Neural progenitor cell (in vitro differentiated cells): ENCODE measurements at places on chromosomes 2 and 18. TPM values are rescaled to one million over a fixed set of nuclear protein-coding genes. Genes with fewer than 3 reads are reported as not detected.

The CCDC85A gene
- 0.34 and 0.43 TPM in 2 replicates for total RNA-seq

The IL36A gene
- total RNA-seq, result not detected in 2 replicates

DNA sequence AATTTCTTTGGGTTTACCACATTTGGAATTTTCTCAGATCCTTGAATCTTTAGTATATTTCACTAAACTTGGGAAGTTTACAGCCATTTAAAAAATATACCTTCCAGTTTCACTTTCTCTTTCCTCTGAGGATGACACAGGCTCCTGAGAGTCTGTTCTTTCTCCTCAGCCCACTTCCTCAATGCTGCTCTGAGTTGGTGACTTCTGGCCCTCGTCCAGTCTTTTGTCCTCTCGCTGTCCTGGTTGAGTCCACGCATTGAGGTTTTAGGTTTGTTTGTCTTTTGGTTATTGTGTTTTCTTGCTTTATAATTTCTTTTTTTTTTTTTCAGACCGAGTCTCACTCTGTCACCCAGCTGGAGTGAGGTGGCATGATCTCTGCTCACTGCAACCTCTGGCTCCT, 40.7 kb upstream of the GALR1 start:
- H3K27me3 ChIP-seq, result no peaks in the 10 kb centered on the region
- H3K27ac ChIP-seq, result no peak overlapping the region
- DNase-seq, result no peak
- H3K36me3 ChIP-seq, result no peaks in the 10 kb centered on the region

GRCh38 chr2:216856406-216857065, 3.3 kb downstream of the TNP1 start:
- no peak overlapping the region for H3K4me3 ChIP-seq
- DNase-seq, result peak; percentile 47
- H3K27ac ChIP-seq, result no peak overlapping the region
- peaks cover 39% of the 10 kb centered on the region for H3K4me1 ChIP-seq

GRCh38 chr2:181371782-181372645, 85.2 kb upstream of the ITGA4 start:
- H3K4me3 ChIP-seq, result no peak overlapping the region
- H3K4me1 ChIP-seq, result peaks cover 6% of the 10 kb centered on the region
- no peak for DNase-seq
- no peak overlapping the region for H3K27ac ChIP-seq
- no peaks in the 10 kb centered on the region for H3K36me3 ChIP-seq

DNA sequence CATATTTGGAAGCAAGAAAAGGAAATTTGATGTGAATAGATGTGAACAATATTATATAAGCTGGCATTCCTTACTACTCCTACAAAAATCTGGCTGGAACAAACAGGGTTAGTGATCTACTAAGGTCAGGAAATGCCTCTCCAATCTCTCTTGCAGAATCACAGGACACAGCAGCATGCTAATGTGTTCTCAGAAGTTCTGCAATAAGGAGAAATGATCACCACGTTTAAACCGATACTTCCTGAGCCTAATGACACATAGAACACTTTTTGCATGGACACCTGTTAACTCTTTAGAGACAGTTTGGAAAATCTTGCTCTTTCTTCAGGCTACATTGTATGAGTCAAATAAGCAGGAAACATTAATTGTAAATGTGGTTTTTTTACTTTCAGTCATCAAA, 89.6 kb upstream of the MAP3K20 start:
- H3K36me3 ChIP-seq, result no peaks in the 10 kb centered on the region
- H3K27me3 ChIP-seq, result no peaks in the 10 kb centered on the region
- no peak for DNase-seq
- no peaks in the 10 kb centered on the region for H3K4me1 ChIP-seq
- no peak overlapping the region for H3K27ac ChIP-seq

DNA sequence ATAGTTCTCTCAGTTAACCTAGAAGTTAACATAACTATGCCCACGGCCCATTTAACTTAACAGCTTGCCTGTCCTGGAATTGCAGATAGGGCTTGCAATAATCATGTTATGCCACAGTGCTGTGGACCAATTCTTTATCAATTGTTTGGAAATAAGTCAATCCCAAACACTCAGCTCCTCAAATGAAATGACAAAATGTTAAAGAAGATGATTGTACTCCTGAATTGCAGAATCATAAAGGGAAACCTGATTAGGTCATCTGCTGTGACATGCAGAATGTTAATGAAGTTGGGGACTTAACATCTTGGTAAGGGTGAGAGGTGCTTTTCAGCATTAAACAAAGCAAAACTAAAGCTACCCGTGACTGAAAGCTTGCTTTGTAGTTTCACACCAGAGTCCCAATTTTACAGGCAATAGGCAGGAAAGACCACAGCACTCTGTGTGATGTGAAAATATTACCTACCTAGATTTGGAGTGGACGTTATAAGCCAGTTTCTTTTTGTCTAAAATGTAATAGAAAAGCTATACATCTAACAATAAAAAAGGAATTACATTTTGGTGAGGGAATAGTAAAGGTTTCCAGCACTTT, 364.0 kb downstream of the GPD2 start:
- H3K4me1 ChIP-seq, result peaks cover 44% of the 10 kb centered on the region
- no peaks in the 10 kb centered on the region for H3K36me3 ChIP-seq
- H3K4me3 ChIP-seq, result no peak overlapping the region
- peak; percentile 44 for DNase-seq
- H3K27me3 ChIP-seq, result no peaks in the 10 kb centered on the region
- H3K27ac ChIP-seq, result no peak overlapping the region

DNA sequence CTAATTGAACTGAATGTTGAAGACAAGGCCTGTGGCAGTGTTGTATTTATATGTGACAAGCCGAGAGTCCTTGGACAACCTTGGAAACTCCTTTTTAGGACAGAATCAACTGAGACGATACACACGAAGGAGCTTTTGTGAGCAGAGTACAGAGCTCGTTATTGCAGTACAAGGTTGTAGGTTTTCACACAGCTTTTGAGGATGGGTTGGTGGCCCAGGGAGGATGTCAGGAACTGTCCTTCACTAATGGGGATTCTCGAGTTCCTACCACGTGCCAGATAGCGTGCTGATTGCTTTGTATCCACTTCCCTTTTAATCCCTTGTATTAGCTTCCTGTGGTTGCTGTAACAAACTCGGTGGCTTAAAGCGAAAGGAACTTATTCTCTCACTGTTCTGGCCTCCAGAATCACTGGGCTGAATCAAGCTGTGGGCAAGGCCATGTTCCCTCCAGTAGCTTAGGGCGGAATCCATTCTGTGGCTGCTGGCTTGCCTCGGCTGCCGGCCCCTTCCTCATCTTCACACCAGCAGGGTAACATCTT, 20.2 kb downstream of the INPP4A start:
- no peak for DNase-seq
- peaks cover 5% of the 10 kb centered on the region for H3K4me1 ChIP-seq
- no peaks in the 10 kb centered on the region for H3K27me3 ChIP-seq
- no peak overlapping the region for H3K27ac ChIP-seq
- H3K4me3 ChIP-seq, result no peak overlapping the region

- no peak for DNase-seq
- no peaks in the 10 kb centered on the region for H3K36me3 ChIP-seq
- no peak overlapping the region for H3K4me3 ChIP-seq
- no peak overlapping the region for H3K27ac ChIP-seq
These were observed 22.0 kb downstream of the PDCL3 start for GRCh38 chr2:100584816-100585215.

- no peaks in the 10 kb centered on the region for H3K27me3 ChIP-seq
- no peak for DNase-seq
- H3K4me1 ChIP-seq, result peaks cover 28% of the 10 kb centered on the region
- no peak overlapping the region for H3K27ac ChIP-seq
- no peaks in the 10 kb centered on the region for H3K36me3 ChIP-seq
These were observed 17.9 kb downstream of the NRXN1 start for GRCh38 chr2:51013933-51014526.

- no peak overlapping the region for H3K4me3 ChIP-seq
- H3K27me3 ChIP-seq, result peaks cover 6% of the 10 kb centered on the region
- no peak overlapping the region for H3K27ac ChIP-seq
- DNase-seq, result no peak
- H3K36me3 ChIP-seq, result no peaks in the 10 kb centered on the region
These were observed 159.3 kb downstream of the SCG2 start for GRCh38 chr2:223442847-223443246.

DNA sequence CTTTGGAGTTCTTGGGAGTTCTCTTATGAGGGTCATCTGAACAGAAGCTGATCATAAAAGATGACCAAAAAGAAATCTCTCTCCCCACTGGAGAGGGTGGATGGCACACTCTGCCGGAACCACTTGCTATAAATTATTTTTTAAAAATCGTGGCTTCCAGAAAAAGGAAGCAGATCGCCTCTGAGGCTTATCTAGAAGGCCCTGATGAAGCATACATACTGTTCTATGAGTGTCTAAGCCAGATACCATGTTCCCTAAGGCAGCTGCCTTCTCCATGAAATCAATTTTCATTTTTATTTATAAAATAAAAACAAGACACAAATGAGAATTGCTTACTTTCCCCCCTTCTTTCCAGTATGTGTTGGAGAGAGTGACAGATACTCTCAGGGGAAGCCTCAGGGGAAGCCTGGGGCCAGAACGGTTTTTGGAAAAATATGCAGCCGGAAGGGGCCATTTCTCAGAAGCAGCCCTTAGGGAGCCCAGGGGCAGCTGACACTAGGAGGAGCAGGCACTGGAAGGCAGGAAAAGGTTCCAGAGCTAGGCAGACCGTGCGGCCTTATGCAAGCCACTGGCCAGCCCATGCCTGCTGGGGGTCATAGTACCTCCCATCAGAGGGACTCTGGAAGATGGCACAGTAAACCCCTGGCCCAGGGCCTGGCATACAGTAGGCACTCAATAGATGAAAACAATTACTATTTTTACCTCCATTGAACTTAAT, 130.6 kb downstream of the CABLES1 start:
- H3K27me3 ChIP-seq, result no peaks in the 10 kb centered on the region
- no peaks in the 10 kb centered on the region for H3K36me3 ChIP-seq
- no peak overlapping the region for H3K27ac ChIP-seq
- DNase-seq, result no peak
- no peaks in the 10 kb centered on the region for H3K4me1 ChIP-seq
- no peak overlapping the region for H3K4me3 ChIP-seq

GRCh38 chr2:136248242-136248641, 130.3 kb upstream of the CXCR4 start:
- no peaks in the 10 kb centered on the region for H3K27me3 ChIP-seq
- DNase-seq, result no peak
- H3K27ac ChIP-seq, result no peak overlapping the region
- no peaks in the 10 kb centered on the region for H3K36me3 ChIP-seq

DNA sequence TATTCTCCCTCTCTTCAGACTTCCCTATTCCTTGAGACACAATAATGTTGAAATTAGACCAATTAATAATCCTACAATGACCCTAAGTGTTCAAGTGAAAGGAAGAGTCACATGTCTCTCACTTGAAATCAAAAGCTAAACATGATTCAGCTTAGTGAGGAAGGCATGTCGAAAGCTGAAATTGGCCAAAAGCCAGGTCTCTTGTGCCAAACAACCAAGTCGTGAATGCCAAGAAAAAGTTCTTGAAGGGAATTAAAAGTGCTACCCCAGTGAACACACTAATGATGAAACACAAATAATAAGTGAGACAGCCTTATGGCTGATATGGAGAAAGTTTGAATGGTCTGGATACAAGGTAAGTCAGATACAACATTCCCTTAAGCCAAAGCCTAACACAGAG, 115.4 kb downstream of the PXDN start:
- no peak overlapping the region for H3K4me3 ChIP-seq
- H3K36me3 ChIP-seq, result peaks cover 5% of the 10 kb centered on the region
- no peak overlapping the region for H3K27ac ChIP-seq
- H3K4me1 ChIP-seq, result peaks cover 18% of the 10 kb centered on the region
- DNase-seq, result no peak
- H3K27me3 ChIP-seq, result no peaks in the 10 kb centered on the region

- H3K4me1 ChIP-seq, result no peaks in the 10 kb centered on the region
- peak within 1 kb of the TSS; percentile 95 for H3K4me3 ChIP-seq
- DNase-seq, result no peak
These were observed at the start of gene GCKR for GRCh38 chr2:27496357-27497287. Gene GCKR, plus strand, starts transcription at chr2:27496839. Its CDS starts 66 bp downstream, at chr2:27496905.

DNA sequence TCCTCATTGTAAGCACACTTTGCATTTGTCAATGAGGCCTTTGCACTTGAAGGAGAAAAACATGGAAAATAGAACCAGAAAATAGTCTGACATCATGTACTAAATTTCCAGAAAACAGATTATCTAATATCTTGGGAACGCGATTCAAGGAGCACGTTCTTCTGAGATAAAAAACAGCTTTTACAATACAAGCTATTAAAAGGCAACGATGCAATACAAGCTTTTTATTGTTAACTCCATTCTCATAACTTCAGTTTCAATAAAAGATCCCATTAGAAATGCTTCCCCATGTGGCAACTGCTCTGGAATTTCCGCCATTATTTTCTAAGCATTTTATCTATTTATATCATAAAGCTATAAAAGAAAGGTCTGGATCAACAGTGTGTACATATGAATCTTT, 40.3 kb downstream of the NRXN1 start:
- H3K4me1 ChIP-seq, result peaks cover 25% of the 10 kb centered on the region
- no peak overlapping the region for H3K4me3 ChIP-seq
- no peaks in the 10 kb centered on the region for H3K36me3 ChIP-seq
- no peak overlapping the region for H3K27ac ChIP-seq

- DNase-seq, result peak; percentile 17
- no peak overlapping the region for H3K27ac ChIP-seq
- no peaks in the 10 kb centered on the region for H3K27me3 ChIP-seq
These were observed 6.7 kb downstream of the INO80C start for GRCh38 chr18:35490894-35491699.

- H3K27ac ChIP-seq, result no peak overlapping the region
- no peak overlapping the region for H3K4me3 ChIP-seq
- no peaks in the 10 kb centered on the region for H3K36me3 ChIP-seq
- DNase-seq, result peak; percentile 49
- peaks cover 10% of the 10 kb centered on the region for H3K4me1 ChIP-seq
- H3K27me3 ChIP-seq, result no peaks in the 10 kb centered on the region
These were observed 102.4 kb downstream of the DDX1 start for GRCh38 chr2:15693926-15694588.
